ENCODE measurements at places on chromosomes 4 and X. TPM values are rescaled to one million over a fixed set of nuclear protein-coding genes. Genes with fewer than 3 reads are reported as not detected.

The IL21 gene
- polyA plus RNA-seq = not detected

The METAP1 gene
- 47.9 TPM for polyA plus RNA-seq

DNA sequence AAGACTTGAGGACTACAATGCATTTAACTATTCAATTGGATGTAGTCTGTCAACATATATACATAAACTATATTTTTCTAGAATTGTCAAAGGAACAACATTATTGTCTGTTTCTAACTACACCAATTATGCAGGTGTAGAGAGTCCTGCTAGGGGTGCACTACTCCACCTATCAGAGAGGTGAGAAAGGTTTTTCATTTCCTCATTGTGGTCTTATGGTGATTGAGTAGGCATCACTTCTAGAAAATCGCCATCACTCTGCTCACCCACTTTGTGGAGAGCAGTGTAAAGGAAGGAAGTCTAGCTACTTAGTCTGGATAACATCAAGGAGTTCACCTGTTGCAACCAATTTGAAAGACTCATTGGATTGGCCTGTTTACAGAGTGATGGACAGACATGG lies 4.4 kb upstream of the ADH1C start:
- no peak for DNase-seq

DNA sequence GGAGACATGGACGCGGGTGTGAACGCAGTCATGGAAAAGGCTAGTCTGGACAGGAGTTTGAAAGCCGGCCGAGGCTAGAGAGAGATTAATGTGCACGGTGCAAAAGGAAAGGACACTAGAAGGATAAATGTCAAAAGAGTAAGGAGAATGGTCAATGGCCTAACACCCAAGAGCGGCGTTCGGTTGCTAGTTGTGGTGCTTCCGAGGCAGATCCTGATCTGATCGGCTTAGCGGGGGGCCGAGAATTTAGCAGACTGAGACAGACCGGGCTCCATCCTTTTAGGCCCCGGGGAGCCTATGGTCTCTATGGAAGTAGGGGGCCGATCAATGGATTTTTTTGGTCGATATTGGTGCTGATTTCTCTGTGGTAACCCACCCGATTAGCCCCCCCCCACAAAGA lies 6.9 kb downstream of the GAGE10 start:
- no peak for DNase-seq

- DNase-seq = peak; percentile 61
Observed at GRCh38 chr4:119138046-119138445, 2.4 kb downstream of the MYOZ2 start.

DNA sequence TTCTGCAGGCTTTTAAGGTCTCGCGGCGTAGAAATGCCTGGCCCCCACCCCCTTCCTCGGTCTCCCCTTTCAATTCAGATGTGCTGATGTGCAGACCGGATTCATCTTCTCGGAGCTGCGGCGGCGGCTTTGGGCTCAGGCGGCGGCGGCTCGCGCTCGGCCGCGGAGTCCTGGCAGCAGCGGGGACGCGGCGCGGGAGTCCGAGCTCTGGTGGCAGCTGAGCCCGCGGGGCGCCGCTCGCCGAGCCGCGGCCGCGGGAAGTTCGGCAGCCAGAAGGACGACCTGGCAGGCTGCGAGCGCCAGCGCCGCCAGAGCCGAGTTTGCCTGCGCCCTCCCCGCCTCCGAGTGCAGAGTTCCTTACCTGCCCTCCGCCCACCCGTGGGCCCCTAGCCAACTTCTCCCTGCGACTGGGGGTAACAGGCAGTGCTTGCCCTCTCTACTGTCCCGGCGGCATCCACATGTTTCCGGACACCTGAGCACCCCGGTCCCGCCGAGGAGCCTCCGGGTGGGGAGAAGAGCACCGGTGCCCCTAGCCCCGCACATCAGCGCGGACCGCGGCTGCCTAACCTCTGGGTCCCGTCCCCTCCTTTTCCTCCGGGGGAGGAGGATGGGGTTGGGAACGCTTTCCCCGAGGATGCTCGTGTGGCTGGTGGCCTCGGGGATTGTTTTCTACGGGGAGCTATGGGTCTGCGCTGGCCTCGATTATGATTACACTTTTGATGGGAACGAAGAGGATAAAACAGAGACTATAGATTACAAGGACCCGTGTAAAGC lies 448 bp downstream of the TLL1 start:
- no peak for DNase-seq

The C1QTNF7 gene
- polyA plus RNA-seq = 0.23 TPM

- DNase-seq = no peak
Observed at GRCh38 chr4:160846121-160846520, 1317.7 kb downstream of the FSTL5 start.

- no peak for DNase-seq
Observed at GRCh38 chrX:153646620-153647373, at the start of gene DUSP9. TSS of gene DUSP9 (plus strand) at chrX:153647203. CDS start at chrX:153647954, 751 bp downstream.

DNA sequence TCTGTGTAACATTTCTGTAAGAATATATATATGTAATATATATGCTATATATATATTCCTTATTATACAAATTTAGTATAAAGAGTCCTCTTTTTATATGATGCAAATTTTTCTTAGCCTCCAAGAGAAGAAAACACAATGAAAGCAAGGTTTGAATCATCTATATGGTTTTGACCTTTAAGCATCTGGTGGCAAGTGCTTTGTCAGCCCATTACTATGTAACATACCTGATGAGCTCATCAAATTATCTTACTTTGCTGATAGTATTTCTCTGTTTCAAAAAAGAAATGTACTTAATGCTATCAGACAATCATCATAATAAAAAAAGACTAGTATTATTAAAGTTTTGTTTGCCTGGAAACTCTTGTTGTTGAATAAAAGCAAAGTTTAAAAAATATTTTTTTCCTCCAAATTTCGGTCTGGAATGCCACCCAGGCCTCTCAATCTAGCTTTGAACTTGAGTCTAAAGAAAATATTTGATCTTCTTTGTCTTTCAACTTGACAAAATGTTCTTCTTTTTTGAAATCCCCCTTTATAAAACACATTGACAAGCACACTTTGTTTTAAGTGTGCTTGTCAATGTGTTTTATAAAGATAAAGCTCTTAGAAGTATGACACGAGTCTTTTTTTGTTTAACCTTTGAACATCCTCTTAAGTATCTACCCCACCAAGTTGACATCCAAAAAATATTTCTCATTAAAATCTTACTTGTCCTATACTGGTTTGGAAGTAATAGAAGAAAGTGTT lies 26.2 kb downstream of the ZNF330 start:
- DNase-seq = peak; percentile 31

DNA sequence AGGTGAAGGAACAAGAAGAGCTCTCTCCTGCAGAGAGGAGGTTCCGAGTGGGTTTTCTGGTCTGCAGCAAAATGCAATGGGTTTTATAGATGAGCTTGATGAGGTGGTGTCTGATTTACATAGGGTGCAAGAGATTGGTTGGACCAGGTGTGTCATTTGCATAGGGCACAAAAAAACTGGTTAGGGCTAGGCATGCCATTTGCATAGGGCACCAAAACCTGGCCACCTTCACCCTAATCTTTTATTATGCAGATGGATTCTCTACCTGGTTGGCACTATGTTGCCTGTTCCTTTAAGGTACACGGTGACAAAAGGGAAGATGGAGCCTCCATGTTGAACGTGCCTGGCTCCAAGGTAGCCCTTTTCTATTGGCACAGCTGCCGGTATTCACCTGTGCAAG lies 94.5 kb upstream of the PRKX start:
- no peak for DNase-seq

- no peak for DNase-seq
Observed at GRCh38 chrX:12229986-12230385, 91.7 kb downstream of the FRMPD4 start.

DNA sequence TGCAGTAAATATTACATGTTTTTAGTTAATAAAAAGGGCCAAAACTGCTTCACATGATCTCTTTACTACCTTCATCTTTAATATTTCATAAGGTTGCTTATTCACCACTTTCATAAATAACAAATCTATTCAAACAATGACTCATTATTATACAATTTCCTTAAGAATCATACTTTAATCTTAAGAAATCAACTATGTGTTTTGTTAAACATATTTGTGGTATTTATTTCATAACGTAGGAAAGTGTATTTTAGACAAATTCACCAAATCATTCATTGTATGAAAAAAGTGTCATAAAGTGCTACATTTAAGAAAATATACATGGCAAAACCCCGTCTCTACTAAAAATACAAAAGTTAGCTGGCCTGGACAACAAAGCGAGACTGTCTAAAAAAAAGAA lies 150.5 kb upstream of the RXFP1 start:
- peak; percentile 65 for DNase-seq

GRCh38 chrX:45479196-45479834 lies 278.6 kb upstream of the DIPK2B start:
- DNase-seq = peak; percentile 93

The RHOXF1 gene
- not detected for polyA plus RNA-seq

- DNase-seq = peak; percentile 51
Observed at GRCh38 chr4:140078366-140078765, 75.6 kb downstream of the MAML3 start.

DNA sequence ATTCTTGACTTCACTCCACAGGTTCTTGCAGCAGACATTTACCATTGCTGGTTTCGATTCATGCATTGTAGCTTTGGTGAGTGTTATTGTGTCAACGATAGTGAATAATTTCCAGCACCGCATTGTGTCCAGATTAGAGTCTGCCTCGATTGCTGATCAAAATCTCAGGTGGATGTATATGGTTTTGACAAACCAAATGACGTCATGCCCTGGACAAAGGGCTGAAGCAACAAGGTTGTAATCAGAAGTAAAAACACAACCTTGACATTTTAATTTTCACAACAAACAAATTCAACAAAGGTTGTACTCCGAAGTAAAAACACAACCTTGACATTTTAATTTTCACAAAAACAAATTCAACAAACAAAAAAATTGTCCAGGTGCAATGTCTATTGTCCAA lies 81.1 kb upstream of the WWC2 start:
- no peak for DNase-seq

DNA sequence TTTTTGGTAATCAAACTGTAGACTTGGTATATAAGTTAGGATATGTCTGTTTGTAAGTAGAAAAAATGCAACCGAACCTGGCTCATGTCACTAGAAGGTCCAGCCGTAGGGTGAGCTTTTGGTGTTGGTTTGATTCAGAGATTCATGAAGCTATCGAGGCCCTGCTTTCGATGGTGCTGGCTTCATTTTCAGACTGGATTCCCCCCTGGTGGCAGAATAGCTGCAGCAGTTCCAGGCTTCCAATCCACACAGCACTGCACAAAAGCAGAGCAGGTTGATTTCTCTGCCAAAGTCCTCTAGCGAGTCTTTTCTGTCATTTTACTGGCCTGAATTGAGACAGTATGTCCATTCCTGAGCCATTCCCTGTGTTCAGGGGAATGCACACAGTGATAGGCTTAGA lies 33.1 kb downstream of the PDK3 start:
- DNase-seq = no peak

The RTL3 gene
- 1.1 TPM for polyA plus RNA-seq

DNA sequence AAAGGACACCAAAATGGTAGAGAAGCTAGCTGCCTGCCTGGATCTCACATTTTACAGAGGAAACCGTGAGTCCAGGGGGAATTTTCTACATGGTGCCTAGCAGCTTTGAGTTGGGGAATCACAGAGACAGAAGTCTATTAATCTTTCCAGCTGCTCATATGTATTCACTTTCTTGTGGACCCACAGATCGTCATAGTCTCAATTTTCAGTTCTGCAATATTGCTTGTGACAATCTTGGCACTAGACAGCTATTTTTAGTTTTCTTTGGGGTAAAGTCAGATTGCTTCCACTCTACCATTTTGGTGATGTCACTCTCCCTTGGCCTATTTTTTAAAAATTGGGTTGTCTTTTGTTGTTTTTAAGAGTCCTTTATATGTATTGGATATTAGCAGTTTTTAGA lies 233.4 kb upstream of the STK26 start:
- DNase-seq = no peak

GRCh38 chrX:39418254-39418704 lies 617.0 kb downstream of the MID1IP1 start:
- no peak for DNase-seq

The ASB12 gene
- not detected for polyA plus RNA-seq

The DUX4 gene
- not detected for polyA plus RNA-seq

DNA sequence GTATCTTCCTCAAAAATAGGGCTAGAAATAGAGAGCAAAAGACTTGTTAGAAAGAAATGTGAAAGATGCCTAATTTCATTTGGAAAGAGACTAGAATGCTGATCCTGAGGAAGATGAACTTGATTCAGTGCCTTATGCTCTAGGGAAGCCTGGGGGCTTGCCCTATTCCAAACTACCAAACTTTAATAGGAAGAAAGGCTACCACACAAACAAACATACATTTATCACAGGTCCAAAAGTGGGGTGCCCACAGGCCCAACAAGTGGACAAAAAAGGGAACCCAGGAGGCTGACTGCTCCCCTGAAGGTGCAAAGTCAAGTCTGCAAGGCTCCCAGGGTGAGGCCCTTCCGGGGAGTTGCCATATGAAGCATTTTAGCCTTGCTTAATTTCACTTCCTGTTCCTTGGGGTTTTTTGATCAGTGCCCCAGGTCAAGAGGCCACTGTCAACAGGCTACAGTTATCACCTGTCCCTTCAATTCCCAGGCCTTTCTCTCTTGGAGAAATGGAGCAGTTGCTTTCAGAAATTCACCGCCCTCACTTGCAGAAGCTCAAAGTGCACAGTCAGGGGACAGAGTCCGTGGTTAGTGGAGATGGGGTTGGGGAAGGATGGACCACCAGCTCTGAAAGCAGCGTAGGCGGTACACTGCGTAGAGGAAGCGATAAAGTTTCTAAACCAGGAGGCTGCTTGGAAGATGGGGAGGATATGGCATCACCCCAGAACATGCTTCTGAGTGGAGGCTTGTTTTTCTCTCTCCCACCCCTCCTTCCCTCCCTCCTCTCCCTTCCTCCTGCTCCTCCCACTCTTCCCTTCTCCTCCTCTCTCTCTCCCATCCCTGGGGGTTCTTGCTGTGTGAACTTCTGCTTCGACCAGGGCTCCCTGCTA lies 36.4 kb downstream of the TMEM154 start:
- no peak for DNase-seq

The PAGE2 gene
- polyA plus RNA-seq = not detected

GRCh38 chr4:129239088-129239487 lies 143.1 kb downstream of the C4orf33 start:
- no peak for DNase-seq

DNA sequence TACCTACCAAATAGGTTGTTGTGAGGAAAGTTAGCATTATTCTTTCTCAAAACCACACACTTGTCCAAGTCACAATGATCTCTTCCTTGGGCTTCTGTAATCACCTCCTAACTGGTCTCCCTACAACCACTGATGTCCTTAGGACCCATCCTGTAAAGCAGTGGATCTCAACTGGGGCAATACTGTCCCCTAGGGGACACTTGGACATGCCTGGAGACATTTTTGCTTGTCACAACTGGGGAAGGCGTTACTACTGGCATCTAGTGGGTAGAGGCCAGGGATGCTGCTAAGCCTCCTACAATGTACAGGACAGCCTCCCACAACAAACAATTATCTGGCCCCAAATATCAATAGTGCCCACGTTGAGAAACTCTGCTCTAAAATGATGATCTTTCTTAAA lies 118.7 kb upstream of the AP1S2 start:
- peak; percentile 19 for DNase-seq

The CXorf65 gene
- polyA plus RNA-seq = not detected

Data from IMR-90 (cell line).